NCI-H2081 (cell line): ENCODE measurements at places on chromosomes 7 and 10.

- DNase-seq = peak; percentile 54
Observed at GRCh38 chr10:92184977-92185376, 105.9 kb downstream of the CPEB3 start.

- no peak for DNase-seq
Observed at GRCh38 chr10:23037152-23037551, 58.2 kb upstream of the MSRB2 start.

DNA sequence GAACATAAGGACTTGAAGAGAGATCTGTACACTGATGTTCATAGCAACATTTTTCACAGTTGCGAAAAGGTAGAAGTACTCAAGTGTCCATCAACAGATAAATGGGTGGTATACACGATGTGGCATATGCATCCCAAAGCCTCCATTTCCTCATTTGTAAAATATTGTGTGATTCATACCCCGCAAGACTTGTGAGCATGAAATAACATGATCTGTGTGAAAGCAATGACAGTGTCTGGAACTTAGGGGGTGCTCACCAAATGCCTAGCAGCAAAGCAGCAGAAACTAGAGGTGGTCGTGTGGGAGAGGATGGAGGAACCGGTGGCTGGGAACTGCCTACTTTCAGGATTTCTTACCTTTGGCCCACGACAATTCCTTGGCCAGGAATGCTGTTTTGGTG lies 135.3 kb upstream of the INSYN2A start:
- DNase-seq = no peak

DNA sequence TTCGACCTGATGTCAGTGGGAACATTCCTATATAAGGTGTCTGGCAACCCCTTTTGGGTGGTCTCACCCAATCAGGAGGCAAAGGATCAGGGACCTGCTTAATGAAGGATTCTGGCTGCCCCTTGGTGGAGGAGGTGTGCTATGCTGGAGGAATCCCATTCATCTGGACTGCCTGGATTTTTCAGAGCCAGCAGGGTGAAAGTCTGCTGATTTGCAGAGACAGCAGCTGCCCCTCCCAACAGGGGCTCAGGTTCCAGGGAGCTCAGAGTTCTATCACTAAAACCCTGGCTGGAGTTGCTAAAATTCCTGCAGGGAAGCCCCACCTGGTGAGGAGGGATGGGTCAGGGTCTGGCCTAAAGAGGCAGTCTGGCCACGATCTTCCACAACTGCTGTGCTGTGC lies 398.5 kb upstream of the CNTNAP2 start:
- no peak for DNase-seq

GRCh38 chr7:157112706-157113105 lies 26.0 kb upstream of the UBE3C start:
- DNase-seq = no peak

DNA sequence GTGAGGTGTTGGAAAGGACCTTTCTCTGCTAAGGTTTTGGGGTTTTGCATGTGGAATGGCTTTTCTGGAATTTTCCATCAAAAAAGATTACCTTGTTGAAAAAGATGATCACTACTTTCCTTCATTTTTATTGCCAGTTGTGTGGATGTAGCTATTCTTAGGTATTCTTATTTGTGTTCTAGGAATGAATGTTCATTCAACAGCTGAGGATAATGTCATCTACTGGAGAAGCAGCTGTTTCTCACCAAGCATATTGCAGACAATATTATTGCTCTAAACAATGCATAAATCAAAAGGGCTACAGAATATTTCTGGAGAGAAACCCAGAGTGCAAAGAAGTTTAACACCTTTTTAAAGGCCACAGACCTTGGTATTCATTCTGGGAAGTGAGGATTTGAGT lies 145.6 kb upstream of the CALCR start:
- DNase-seq = no peak

DNA sequence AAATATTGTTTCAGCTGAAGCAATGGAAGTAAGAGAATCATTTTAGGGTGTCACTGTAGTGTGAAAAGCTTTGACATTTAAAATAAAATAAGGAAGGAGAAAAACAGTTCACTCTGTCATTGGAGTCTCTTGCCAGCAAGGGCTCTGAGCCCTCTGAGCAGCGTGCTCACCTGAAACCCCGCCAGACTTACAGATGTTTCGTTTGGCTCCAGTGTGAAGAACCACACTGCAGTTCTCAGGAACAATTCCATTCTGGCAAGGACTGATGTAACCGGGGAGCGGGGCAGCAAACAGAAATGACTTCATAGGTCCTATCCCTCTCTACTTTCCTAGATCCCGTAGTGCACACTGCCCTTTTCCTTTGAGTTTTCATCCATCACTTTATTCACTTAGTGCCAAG lies 164.3 kb downstream of the CELF2 start:
- no peak for DNase-seq

DNA sequence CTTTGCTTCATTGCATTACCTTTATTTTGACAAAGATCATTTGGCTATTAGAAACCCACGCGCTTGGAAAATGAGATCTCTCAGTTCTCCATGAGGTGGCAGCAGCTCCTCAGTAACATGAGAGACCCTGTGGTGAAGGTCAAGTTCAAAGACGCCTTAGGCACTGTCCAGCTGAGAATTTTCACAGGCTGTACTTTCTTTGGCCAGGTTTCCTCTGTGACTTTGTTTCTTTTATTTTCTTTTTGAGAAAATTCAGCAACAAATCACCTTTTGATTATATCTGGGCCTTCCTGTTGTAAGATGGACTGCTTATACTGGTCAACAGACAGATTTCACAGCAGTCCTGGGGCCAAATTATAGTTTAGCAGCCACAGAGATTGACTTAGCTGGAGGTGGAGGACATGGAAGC lies 54.5 kb downstream of the RAB18 start:
- DNase-seq = peak; percentile 0

DNA sequence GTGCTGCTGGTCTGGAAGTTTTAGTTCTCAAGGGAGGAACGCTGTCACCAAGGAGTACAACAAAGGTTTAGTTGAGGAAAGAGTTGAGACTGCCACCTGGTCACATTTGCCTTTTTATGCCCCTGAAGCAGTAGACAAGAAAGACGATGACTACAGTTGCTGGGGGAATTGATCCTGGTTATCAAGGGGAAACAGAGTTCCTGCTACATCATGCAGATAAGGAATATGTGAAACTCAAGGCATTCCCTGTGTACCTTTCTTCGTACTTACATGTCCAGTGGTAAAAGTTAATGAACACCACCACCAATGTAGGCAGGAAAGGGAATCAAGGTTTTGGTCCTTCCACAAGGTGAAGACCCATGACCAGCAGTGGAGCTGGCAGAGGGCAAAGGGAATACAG lies 31.8 kb downstream of the SLC35B4 start:
- no peak for DNase-seq

- DNase-seq = peak; percentile 48
Observed at GRCh38 chr7:74656441-74656836, 1.1 kb upstream of the GTF2I start.

- DNase-seq = no peak
Observed at GRCh38 chr7:150339409-150339809, 2.0 kb downstream of the RARRES2 start.

- no peak for DNase-seq
Observed at GRCh38 chr7:48245751-48246472, 74.7 kb downstream of the ABCA13 start.

- DNase-seq = no peak
Observed at GRCh38 chr7:42091461-42092291, 145.3 kb downstream of the GLI3 start.

GRCh38 chr7:118232837-118233236 lies 8.3 kb downstream of the ANKRD7 start:
- no peak for DNase-seq

- DNase-seq = no peak
Observed at GRCh38 chr10:67618116-67618515, 77.9 kb downstream of the CTNNA3 start.

GRCh38 chr7:44555350-44555749 lies 14.2 kb upstream of the NPC1L1 start:
- DNase-seq = no peak

- no peak for DNase-seq
Observed at GRCh38 chr10:91762878-91763277, 35.3 kb upstream of the TNKS2 start.

- no peak for DNase-seq
Observed at GRCh38 chr7:106659166-106659962, 1.6 kb downstream of the CCDC71L start.

DNA sequence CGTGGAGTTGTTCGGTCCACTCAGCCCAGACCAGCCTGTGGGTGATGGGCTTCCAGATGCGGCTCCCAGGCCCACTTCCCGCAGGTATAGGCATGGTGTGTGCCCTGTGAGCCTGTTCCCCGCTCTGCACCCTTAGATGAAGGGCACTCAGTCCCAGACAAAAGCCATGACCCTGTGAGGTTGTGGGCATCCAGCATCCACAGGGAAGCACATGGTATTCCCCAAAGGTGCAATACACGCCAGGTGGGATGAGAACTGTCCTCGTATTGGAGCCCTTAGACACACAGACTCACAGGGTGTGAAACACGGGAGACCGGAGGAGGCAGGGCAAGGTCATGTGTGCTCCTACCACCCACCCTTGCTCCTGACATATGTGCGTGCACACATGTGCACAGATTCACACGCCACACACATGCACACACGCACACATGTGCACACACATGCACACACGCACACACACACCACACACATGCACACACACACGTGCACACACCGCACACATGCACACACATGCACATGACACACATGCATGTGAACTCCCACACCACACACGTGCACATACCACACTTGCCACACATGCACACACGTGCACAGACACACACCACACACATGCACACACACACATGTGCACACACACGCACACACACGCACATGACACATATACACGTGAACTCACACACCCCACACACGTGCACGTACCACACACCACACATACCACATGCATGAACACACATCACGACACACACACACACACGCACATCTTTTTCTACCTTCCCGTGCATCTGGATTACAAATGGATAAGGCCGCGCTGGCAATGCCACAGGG lies 319.4 kb downstream of the WDR37 start:
- no peak for DNase-seq

DNA sequence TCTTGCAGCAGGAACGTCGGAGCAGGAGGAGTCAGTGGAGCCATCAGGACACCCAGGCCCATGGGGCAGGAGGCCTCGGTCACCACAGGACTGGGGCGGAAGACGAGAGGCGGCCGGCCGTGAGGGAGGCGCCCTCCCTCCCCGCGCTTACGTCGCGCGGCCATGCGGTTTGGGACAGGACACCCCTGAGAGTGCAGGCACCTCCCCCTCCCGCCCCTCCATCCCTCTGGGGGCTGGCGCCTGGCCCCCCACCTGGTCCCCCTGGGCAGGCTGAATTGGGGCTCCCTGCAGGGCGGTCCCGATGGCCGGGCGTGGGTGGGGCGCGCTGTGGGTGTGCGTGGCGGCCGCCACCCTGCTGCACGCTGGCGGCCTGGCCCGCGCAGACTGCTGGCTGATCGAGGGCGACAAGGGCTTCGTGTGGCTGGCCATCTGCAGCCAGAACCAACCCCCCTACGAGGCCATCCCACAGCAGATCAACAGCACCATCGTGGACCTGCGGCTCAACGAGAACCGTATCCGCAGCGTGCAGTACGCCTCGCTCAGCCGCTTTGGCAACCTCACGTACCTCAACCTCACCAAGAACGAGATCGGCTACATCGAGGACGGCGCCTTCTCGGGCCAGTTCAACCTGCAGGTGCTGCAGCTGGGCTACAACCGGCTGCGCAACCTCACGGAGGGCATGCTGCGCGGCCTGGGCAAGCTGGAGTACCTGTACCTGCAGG lies 74.4 kb downstream of the ELFN1 start:
- DNase-seq = no peak

GRCh38 chr10:102815790-102816549 lies 21.2 kb downstream of the CYP17A1 start:
- DNase-seq = no peak

DNA sequence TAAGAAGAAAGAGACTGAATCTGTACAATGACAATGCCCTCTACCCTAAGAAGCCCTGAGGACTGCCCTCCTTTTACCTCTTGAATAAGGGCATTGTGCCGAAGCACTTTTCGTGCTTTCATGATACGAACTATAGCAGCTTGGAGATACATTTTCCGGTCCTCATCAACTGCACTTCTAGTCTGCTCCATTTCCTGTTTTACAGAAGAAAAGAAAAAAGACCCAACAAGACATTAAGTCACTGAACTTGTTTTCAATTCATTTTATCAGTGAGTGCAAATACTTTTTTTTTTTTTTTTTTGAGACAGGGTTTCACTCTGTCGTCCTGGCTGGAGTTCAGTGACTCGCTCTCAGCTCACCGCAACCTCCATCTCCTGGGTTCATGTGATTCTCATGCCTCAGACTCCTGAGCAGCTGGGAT lies 78.4 kb downstream of the CUL2 start:
- no peak for DNase-seq

DNA sequence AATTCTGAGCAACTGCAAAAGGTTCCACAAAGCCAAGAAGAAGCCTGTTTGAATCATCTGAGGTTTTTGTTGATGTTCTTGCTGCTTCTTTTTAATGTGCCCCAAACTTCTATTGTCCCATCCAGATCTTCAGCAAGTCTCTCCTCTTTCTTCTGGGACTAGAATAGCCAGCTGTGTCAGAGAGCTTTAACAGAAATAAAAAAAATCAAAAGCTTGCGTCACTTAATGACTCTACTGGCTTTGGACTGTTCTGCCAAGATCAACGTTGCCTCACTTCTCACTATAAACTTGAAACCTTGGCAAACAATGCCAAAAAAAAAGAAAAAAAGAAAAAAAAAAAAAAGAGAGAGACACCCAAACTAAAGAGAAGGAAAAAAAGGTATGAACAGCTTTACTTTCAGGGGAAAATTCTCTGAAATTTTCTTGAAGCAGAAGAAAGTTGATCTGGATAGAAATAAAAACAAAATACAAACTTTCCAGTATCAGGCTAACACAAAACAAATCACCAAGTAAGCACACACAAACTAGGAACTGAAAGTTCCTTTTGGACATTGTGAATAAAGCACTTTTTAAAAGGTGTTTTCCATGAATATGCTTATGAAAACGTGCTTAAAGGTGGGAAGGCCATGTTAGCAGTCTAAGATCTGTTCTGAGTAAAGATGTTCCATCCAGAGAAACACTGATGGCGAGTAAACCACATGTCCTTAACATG lies 14.8 kb downstream of the USP54 start:
- DNase-seq = no peak

GRCh38 chr10:106815427-106816043 lies 349.0 kb downstream of the SORCS1 start:
- DNase-seq = no peak

DNA sequence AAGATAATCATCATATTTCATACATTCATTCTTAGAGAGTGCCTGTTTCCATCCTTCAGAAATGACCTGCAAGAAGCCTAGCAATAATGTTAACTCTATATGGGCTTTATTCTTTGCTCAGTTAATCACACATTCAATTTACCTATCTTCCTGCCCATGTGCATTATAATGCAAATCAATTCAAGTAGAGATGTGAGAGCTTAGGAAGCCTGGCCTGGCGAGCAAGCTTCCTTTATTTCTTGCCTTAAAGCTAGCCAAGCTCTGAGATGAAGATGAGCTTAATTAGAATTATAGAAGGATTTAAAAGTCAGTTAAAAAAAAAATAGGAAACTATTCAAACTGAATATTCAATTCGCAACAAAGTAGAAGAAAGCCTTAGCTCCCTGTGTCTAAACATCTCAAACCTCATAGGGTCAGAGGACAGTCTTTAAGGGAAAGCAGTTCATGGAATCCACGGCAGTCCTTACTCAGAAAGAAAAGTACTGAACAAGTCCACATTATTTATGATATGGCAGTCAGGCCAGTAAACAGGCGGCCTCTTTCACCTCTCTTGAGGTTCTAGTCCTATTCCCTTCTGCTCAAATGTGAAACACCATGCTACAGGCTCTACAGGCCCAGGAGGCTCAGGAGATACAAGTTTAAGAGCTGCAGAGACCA lies 214.1 kb downstream of the TFEC start:
- no peak for DNase-seq
